ENCODE measurements at places on chromosomes 16 and 17.

- no peak for DNase-seq
Observed at GRCh38 chr16:28205117-28205899, 6.5 kb downstream of the XPO6 start.

DNA sequence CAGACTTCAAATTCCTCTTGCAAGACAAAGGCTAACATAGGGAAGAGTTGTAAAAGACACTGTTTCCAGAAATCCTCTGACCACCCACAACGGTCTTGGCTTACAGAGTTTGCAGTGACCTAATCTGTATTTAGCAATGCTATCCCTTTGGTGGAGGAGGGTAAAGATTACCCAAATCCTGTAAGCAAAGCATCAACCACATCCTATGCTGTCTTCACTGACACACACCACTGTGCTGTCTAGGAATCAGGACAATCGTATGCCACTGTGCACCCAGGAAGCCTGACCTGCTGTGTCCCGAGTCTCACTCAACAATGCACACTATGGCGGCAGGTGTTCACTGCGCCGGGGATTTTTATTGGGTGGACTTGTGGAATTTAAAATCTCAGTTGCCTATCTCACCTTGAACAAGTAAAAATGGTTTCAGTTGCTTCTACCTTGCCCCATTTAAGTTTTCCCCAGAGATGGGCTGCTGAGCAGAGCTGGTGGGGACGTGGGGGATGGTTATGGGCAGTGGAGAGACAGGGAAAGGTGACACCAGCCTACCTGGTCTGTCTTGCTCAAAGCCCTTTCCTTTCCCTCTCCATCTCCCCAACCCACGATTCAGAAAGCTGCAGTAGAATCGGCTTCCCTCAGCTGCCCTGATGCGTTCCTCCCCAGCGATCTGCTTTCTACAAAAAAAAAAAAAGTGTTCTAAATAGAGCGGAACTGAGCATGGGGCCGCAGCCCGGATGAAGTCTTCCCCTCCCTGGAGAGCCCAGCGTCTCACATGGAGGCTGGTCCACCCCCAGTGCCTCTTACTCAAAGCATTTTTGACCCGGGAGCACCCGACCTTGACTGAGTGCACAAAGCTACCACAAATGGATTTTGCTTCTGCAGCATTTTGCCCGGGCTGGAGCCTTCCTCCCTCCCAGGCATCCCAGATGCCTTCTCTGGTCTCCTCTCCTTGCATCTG lies 271.5 kb downstream of the SOX9 start:
- DNase-seq = no peak

DNA sequence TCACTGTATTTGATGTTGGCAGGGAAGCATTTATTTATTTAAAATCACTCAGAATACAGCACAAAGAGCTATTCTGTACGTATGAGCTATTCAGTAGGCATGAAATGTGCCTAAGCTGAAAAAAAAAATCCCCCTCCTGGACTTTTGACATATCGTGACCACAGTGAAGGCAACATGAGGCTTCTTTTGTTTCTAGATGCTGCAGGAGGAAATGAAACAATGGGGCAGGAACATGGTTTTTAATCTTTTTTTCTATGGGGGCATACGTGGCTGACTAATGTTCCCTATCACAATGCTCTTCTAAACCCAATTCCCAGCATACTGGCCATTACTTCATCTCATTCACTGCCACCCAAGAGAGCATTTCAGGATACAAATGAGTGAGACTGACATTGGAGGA lies 191.0 kb upstream of the PMFBP1 start:
- DNase-seq = no peak

- DNase-seq = no peak
Observed at GRCh38 chr17:4566785-4567184, 6.4 kb upstream of the GGT6 start.

- no peak for DNase-seq
Observed at GRCh38 chr17:50800196-50800700, 32.9 kb upstream of the ANKRD40CL start.

- DNase-seq = no peak
Observed at GRCh38 chr16:24936151-24936550, 79.0 kb downstream of the ARHGAP17 start.

GRCh38 chr16:1959269-1960039 lies at the start of gene NDUFB10:
TSS of gene NDUFB10 (plus strand) at chr16:1959538. CDS start at chr16:1959625, 87 bp downstream.
- peak; percentile 89 for DNase-seq
